Neural cell (in vitro differentiated cells): ENCODE measurements at places on chromosomes 16 and 17. TPM values are rescaled to one million over a fixed set of nuclear protein-coding genes. Genes with fewer than 3 reads are reported as not detected.

ZNF500 gene
- 16.0 and 29.0 TPM in 2 replicates for polyA plus RNA-seq

HOXB9 gene
- polyA plus RNA-seq: not detected in 2 replicates

SP6 gene
- polyA plus RNA-seq: 0.42 and 0.44 TPM in 2 replicates

AGRP gene
- polyA plus RNA-seq: not detected in 2 replicates

FOXL1 gene
- 0.07 and 0.24 TPM in 2 replicates for polyA plus RNA-seq

RBFOX1 gene
- polyA plus RNA-seq: 56.8 and 70.8 TPM in 2 replicates

GP2 gene
- not detected in 2 replicates for polyA plus RNA-seq

CCL1 gene
- polyA plus RNA-seq: not detected in 2 replicates

SSTR5 gene
- polyA plus RNA-seq: not detected in 2 replicates

LGALS9B gene
- polyA plus RNA-seq: not detected in 2 replicates

KRTAP2-1 gene
- not detected in 2 replicates for polyA plus RNA-seq

SPNS3 gene
- polyA plus RNA-seq: not detected in 2 replicates

TMEM106A gene
- polyA plus RNA-seq: 2.3 TPM in 1 of 2 replicates, not detected in the other

CCL14 gene
- not detected in 2 replicates for polyA plus RNA-seq

PRCD gene
- 13.2 and 22.5 TPM in 2 replicates for polyA plus RNA-seq

RNF135 gene
- polyA plus RNA-seq: 0.17 and 1.1 TPM in 2 replicates

FSCN2 gene
- polyA plus RNA-seq: 3.6 and 4.8 TPM in 2 replicates

MARVELD3 gene
- polyA plus RNA-seq: not detected in 2 replicates

GPR139 gene
- polyA plus RNA-seq: 0.52 TPM in 1 of 2 replicates, not detected in the other

DLX4 gene
- not detected in 2 replicates for polyA plus RNA-seq

PRKCA gene
- polyA plus RNA-seq: 5.8 and 5.9 TPM in 2 replicates

OTOA gene
- 0.12 and 1.3 TPM in 2 replicates for polyA plus RNA-seq

BAHCC1 gene
- polyA plus RNA-seq: 12.4 and 14.2 TPM in 2 replicates

RPUSD1 gene
- polyA plus RNA-seq: 42.4 and 44.8 TPM in 2 replicates

DDX42 gene
- polyA plus RNA-seq: 114 and 115 TPM in 2 replicates

CLN3 gene
- 32.2 and 37.0 TPM in 2 replicates for polyA plus RNA-seq

SLFN12L gene
- polyA plus RNA-seq: not detected in 2 replicates

EFCAB5 gene
- 0.42 and 1.0 TPM in 2 replicates for polyA plus RNA-seq

TADA2A gene
- polyA plus RNA-seq: 23.5 and 32.0 TPM in 2 replicates

ZNF48 gene
- polyA plus RNA-seq: 42.3 and 48.9 TPM in 2 replicates

MEIOB gene
- polyA plus RNA-seq: not detected in 2 replicates

SPEM1 gene
- polyA plus RNA-seq: not detected in 2 replicates

CCT6B gene
- polyA plus RNA-seq: 0.84 and 2.1 TPM in 2 replicates

TBC1D3C gene
- polyA plus RNA-seq: 8.1 and 10.4 TPM in 2 replicates

ALOX12B gene
- polyA plus RNA-seq: 0.31 and 0.34 TPM in 2 replicates

ZSCAN32 gene
- polyA plus RNA-seq: 22.0 and 28.4 TPM in 2 replicates

AOC2 gene
- polyA plus RNA-seq: 1.8 and 2.8 TPM in 2 replicates

TAT gene
- 0.14 TPM in 1 of 2 replicates, not detected in the other for polyA plus RNA-seq

KRT17 gene
- 0.78 TPM in 1 of 2 replicates, not detected in the other for polyA plus RNA-seq
